ENCODE measurements at places on chromosomes 5 and 9.

- DNase-seq: no peak
These were observed 19.5 kb downstream of the DAB2 start for GRCh38 chr5:39405083-39405843.

- peak; percentile 44 for DNase-seq
These were observed 518 bp downstream of the LOX start for GRCh38 chr5:122077366-122078115.

- DNase-seq: no peak
These were observed 642 bp downstream of the RBM22 start for GRCh38 chr5:150700246-150700593.

DNA sequence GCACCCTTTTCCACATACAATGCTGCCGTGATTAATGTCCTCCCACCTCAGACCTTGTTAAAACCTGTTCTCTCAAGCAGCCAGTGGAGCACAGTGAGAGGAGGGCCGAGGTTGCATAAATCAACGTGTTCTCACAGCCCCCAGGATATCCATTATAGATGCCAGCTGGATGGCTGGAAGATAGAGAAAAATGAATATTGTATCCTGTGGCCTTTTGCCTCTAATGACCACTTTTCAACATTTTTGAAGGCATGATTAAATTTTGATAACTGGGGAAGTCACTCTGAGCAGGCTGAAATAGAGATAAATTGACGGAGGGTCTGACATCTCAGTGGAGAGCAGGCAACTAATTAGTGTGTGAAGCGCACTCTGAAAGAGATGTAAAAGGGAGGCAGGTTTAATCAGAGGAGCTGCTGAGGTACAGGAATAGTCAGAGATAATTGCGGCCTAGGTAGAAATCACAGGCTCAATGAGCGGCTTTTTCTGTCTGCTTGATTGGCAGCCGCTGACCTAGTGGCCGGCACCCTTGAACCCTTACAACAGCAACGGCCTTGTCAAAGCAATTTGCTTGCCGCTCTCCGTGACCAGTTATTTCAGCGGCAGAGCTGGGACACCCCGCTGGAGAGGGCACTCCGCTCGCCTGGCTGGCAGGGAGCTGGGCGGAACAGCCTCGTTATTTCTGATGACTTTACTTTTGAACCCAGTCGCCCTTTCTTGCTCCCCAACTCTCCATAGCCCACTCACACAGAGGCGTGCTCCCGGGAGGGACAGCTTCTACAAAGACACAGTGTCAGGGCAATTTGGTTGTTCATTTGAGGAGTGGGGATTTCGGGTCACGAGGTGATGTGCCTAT, 560.7 kb downstream of the PSAT1 start:
- DNase-seq: no peak

DNA sequence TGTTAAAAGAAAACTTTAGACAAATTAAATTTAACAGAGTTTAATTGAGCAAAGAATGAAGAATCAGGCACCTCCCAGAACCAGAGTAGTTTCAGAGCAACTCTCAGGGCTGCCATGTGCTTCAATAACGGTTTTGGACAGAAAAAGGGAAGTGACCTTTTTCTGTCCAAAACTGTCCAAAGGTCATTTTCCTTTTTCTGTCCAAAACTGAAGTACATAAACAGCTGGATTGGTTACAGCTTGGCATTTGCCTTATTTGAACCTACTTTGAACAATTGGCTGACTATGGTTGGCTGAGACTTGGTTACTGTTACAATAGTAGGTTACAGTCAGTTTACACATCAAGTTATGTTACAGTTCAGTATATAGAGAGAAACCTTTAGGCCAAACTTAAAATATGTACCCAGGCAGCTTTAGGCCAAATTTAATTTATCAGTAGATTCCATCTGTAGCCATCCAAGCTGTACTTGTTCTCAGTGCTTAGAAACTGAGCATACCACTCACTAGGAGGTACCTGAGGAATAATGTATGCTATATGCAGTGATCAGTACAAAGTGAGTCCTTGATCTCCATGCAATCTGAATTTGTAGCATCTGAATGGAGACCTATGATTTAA, 44.0 kb downstream of the C9orf85 start:
- no peak for DNase-seq

GRCh38 chr5:5473226-5473625, 50.7 kb downstream of the ICE1 start:
- no peak for DNase-seq

DNA sequence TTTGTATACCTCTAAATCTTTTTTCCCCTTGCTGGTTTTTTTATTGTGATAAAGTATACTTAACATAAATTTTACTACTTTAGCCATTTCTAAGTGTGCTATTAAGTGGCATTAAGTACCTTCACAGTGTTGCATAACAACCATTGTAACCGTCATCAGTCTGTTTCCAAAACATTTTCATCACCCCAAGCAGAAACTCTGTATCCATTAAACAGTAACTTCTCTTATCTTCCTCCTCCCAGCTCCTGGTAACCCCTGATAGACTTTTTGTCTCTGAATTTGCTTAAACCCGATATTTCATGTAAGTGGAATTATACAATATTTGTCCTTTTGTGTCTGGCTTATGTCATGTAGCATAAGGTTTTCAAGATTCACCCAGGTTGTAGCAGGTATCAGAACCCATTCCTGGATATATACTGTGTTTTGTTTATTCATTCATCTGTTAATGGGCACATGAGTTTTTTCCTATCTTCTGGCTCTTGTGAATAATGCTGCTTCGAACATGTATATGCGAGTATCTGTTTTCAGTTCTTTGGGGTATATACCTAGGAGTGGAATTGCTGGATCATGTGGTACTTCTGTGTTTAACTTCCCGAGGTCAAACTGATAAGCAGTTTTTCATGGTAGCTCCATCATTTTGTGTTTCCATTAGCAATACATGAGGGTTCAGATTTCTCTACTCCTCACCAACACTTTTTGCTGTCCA, 66.4 kb downstream of the EHMT1 start:
- no peak for DNase-seq

- no peak for DNase-seq
These were observed 113.8 kb downstream of the MSX2 start for GRCh38 chr5:174837919-174838902.

GRCh38 chr5:125196481-125197111, 450.2 kb upstream of the ZNF608 start:
- DNase-seq: no peak

- DNase-seq: no peak
These were observed 190.5 kb upstream of the OR13F1 start for GRCh38 chr9:104313396-104314110.

DNA sequence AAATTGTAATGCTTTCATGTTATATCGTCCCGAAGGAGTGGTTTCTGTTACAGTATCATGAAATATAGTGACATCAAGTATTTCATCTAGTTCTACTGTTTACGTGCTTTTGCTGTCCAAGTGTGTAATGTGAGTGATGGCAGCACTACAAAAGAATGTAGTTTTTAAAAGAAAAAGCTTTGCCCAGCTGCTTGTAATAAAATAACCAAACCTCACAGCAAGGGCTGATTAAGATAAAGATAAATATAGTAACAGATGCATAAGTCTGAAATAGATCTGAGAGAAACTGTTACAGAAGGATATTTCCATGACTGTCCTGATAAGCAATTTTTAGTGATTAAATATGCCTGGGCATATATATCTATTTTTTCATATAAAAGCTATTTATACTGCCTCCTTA, 106.4 kb downstream of the AUH start:
- no peak for DNase-seq

DNA sequence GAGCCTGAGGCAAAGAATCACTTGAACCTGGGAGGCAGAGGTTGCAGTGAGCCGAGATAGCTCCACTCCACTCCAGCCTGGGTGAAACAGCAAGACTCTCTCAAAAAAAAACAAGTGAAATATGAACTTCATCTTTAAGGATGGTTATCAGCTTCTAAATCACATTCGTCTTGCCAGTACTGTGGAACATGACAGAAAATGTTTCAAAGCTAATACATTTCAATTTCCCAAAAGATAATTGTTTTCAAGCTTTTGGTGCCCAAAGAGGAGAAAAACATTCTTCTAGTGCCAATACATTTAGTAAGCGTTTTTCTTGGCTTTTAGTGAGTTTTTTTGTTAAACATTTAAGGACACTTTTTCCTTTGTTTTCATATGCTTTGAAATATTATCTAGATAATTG, 4.4 kb upstream of the IFT74 start:
- no peak for DNase-seq

DNA sequence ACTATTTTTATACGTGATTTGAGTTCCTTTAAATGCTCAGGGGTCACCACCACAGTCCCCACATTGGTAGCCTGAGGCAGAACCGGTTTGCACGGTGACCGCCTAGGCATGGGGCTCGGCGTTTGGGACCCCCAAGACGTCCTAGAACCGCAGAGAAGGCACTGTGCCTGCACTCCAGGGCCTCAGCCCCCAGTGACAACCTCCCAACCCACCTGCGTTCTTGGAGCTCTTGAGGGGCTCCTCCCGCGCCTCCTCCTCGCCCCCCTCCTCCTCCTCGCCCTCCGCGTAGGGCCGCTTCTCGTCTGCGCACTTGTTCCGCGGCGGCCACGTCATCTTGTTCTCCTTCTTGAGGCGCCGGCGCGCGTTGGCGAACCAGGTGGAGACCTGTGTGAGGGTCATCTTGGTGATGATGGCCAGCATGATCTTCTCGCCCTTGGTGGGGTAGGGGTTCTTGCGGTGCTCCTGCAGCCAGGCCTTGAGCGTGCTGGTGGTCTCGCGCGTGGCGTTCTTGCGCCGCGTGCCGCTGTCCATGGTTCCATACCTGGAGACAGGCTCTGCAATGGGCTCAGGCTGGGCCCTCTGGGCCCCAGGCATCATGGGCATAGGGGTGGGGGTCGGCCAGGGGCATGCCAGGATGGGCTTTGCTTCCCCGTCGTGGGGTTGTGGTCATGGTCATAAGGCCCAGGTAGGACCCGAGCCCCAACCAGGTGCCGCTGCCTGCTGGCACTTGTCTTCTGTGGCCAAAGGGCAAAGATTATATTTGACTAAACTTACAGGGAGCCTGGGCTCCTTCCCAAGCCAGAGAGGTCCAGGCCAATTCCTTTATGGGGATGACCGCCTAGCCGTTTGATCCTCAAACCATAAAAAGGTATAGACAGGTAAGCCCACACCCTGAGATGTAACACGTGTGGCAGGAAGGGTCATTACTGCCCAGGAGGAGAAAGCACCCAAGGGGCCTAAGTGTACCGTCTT, 3.1 kb downstream of the IRX4 start:
- no peak for DNase-seq

GRCh38 chr5:120229036-120229435, 235.1 kb upstream of the PRR16 start:
- no peak for DNase-seq

GRCh38 chr5:142605611-142606010, 80.3 kb downstream of the FGF1 start:
- DNase-seq: no peak

- no peak for DNase-seq
These were observed 251.1 kb downstream of the BNC2 start for GRCh38 chr9:16619402-16619801.

DNA sequence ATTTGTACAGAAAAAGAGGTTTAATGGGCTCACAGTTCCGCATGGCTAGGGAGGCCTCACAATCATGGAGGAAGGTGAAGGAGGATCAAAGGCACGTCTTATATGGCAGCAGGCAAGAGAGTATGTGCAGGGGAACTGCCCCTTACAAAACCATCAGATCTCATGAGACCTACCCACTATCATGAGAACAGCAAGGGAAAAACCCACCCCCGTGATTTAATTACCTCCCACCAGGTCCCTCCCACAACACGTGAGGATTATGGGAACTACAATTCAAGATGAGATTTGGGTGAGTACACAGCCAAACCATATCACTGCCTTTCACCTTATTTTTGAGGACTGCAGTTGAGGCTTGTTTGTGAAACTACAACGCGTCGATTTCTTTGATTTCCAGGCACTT, 20.9 kb upstream of the NEUROG1 start:
- DNase-seq: no peak

DNA sequence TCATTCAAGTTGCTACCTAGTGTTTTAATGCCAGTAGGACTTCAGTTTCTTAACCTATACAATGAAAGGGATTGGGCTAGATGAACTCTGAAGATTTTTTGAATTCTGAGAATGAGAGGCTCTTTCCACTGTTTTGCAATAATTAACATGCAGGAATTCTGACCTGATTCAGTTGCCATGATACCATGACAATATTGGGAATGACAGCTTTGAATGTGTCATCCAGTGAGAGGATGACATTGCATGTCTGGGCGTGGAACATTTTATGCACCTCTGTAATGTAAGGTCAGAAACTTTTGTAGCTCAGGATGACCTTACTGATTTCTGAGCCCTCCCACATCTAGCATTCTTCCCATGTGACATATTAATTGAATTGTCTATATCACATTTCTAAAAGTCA, 30.6 kb upstream of the SPINK5 start:
- no peak for DNase-seq

- no peak for DNase-seq
These were observed 1.8 kb upstream of the AMACR start for GRCh38 chr5:34009610-34010009.

DNA sequence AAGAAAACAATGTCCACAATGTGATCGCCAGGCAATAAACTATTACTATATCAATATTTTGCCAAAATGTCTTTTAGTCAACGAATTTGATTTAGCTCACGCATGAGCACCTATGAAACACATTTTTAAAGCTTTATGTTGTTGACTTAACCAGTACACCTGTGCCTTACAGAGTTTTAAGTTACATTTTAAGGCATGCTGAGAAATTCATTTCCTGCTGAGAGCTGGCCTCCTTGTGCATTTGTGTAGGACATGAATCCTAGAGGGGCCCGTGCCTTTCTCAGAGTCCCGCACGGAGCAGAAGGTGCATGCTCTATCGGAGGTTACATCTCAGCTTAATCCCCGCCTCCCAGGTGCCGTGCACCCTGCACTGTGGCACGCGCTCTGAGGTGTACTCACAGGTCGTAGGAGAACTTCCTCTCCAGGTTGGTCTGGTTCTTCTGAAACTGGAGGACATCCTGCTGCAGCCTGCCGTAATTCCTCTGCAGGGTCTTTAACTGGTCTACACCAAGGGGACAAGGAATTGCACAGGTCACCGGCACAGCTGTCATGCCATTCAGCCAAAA, 53.2 kb downstream of the GOLM1 start:
- no peak for DNase-seq

DNA sequence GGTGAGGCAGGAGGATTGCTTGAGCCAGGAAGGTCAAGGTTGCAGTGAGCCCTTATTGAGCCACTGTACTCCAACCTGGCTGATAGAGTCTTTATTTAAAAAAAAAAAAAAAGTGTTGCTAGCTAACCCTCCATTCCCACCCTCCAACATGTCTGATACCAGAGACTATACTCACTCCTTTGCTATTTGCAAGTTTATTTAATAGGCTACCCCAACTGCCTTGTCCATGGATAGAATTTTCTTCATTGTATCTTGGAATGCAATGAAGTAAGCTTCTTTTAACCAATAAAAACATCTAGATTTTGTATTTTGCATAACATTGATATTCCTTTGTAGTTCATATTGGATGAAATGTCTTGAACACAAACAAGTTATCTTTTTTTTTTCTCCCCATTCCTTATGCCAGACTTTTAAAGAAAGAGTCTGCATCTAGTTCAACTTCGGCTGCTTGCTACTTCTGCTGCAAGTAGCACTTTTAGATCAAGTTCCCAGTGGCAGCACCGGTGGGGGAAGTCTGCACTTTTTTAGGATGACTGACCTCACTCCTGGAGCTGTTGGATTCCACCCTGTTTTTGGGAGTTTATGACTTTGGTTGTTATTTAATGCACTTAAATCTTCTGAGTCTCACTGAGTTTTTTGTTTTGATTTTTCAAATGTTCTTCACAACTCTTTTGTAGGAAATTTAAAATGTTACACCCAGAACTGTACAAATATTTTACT, 112.5 kb downstream of the UHRF2 start:
- DNase-seq: no peak

- no peak for DNase-seq
These were observed 51.7 kb upstream of the FAM240B start for GRCh38 chr9:38771593-38771992.

- DNase-seq: no peak
These were observed 316.0 kb upstream of the DMAC1 start for GRCh38 chr9:8115570-8115969.
